Liver (tissue), 10 donors: ENCODE measurements at places on chromosomes 2 and 18. TPM values are rescaled to one million over a fixed set of nuclear protein-coding genes. Genes with fewer than 3 reads are reported as not detected.

DNA sequence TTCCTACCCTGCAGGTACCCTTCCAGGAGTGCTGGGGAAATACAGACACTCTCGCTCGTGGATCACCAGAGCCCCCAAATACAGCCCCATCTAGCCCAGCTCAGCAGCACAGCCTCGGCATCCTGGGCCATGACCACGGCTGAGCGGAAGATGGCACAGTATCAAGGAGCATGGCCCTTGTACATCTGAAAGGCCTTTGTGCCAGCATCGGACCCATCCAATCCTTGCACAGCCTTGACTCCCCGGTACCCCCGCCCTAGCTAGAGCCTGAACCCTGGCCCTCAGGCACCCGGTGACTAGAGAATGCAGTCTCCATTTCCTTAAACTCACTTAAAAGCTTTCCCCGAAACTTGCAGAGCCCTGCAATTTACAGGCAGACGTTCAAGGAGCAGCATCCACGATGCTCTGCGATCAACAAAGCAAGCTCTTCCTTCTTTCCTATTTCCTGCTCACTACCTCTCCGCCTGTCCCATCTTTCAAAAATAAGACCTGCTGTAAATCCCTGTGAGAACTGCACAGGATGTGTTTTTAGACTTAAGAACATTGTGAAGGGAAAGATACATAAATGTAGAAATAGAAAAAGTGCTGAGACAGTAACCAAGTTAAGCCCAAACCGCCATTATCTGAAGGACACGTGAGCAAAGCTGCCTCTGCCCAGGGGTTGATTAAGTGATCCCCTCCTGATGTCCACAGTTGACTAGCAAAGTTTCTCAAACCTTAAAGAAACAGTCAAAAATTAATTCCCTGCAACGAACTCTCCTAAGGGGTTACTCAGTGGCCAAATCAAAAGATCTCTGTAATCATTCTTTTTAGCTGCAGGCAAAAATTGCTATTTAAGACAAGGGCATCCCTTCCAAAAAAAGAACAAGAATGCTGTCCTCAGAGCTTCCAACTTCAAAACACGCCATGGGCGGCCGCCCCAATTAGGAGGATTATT, 48.5 kb downstream of the ZNF516 start:
- no peak for DNase-seq

- DNase-seq, result no peak
Measured at GRCh38 chr2:54457323-54458023, 1.3 kb downstream of the SPTBN1 start.

DNA sequence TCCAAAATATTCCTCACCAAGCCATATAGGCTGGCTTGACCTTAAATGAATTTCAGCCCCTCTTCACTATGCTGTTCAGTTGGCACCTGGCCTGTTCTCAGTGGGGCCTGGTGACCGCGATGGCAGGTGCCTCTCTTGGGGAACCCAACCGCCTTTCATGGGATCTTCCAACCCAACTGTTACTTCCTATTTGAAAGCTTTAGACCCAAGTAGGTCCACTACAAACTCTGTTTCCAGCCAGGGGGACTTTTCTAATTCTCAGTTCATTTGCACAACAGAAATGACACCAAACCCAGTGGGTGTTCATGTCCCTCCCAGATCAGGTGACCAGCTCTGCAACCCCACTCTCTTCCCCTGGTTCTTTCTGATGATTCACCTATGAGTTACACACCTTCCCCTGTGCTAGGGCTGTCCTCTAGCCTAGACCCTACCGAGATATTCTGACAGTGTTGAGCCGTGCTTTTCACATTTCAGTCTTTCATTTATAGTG, 35.6 kb upstream of the NDUFV2 start:
- no peak for DNase-seq

GRCh38 chr18:36511791-36512352, 214.4 kb downstream of the FHOD3 start:
- DNase-seq, result no peak

DNA sequence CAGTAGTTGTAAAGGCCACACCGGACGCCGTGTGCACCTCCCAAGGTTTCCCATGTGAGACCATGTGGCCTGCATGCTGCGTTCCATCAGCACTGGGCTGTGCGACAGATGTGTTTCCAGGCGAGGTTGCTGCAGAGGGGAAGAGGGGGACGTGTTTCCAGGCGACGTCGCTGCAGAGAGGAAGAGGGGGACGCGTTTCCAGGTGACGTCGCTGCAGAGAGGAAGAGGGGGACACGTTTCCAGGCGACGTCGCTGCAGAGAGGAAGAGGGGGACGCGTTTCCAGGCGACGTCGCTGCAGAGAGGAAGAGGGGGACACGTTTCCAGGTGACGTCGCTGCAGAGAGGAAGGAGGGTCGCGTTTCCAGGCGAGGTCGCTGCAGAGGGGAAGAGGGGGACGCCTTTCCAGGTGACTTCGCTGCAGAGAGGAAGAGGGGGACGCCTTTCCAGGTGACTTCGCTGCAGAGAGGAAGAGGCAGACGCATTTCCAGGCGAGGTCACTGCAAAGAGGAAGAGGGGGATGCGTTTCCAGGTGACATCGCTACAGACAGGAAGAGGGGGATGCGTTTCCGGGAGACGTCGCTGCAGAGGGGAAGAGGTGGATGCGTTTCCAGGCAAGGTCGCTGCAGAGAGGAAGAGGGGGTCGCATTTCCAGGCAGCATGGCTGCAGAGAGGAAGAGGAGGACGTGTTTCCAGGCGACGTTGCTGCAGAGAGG, 24.5 kb downstream of the NFATC1 start:
- no peak for DNase-seq

- no peak for DNase-seq
Measured at GRCh38 chr2:240655931-240656886, 26.5 kb downstream of the AQP12B start.

- no peak for DNase-seq
Measured at GRCh38 chr18:62354151-62354550, 29.0 kb downstream of the TNFRSF11A start.

DNA sequence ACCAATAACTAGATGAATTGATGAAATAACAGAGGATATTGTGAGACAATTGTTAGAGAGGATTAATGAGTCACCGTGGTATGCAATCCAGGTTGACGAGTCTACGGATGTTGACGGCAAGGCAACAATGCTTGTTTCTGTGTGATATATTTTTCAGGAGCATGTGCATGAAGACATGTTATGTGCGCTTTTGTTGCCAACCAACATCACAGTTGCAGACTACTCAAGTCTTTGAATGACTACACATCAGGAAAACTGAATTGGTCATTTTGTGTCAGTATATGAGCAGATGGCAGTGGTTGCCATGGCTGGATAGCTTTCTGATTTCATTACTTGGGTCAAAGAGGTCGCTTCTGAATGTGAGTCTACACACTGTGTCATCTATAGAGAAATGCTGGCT, 96.8 kb upstream of the CRACDL start:
- DNase-seq, result no peak

DNA sequence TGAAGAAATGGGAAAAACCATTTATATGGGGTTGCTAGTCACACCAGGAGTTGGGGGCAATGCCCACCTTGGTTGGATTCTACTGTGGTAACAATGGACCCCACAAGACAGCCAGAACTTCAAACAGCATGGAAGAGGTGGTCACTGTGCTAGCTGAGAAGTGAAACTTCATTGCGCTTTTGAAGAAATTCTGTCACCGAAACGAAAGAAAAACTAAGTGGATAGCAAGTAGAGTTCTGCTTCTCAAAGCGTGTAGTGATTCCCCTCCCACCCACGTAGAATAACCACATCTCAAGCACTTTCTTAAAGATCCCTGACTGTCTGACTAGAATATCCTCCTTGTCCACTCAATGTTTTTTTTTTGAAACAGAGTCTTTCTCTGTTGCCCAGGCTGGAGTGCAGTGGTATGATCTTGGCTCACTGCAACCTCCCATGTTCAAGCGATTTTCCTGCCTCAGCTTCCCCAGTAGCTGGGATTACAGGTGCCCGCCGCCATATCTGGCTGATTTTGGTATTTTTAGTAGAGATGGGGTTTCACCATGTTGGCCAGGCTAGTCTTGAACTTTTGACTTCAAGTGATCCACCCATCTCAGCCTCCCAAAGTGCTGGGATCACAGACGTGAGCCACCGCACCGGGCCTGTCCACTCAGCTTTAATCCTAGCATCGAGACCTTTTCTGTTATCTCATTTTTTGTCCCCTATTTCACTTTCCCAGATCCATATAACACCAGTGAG, 30.1 kb upstream of the CCL20 start:
- no peak for DNase-seq

DNA sequence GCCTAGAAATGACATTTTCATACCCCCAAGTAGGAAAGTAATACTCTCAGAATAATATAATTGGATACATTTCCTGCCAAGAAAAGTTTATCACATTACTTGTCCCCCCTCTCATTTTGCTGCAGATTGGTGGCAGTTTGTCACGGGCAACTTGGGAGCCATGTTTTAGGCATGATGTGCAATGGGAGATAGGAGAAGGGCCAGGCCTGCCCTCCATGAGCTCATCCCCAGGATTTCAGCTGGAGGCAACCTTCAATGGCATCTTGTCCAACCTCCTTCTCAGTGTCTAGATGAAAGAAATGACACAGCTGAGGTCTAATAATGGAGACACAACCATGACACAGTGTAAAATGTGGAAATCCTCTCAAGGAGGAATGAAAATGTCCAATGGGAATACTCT, 11.4 kb upstream of the RAB31 start:
- DNase-seq, result no peak

Gene MEIS1
- 8.6 TPM for total RNA-seq

Gene KCNG3
- not detected for total RNA-seq

Gene SFXN5
- 23.3 TPM for total RNA-seq

Gene FIGLA
- not detected for total RNA-seq

Gene ALLC
- 0.14 TPM for total RNA-seq
